Stimulated activated CD8-positive, alpha-beta memory T cell treated with anti-CD3 and anti-CD28 coated beads, Interleukin-12 subunit alpha, Interleukin-12 subunit beta, amount 100 ng/mL, for 1 hour (primary cell): ENCODE measurements at places on chromosomes 13 and 19.

- no peak for DNase-seq
Measured at GRCh38 chr13:46620471-46620870, 67.5 kb downstream of the LRCH1 start.

- DNase-seq = no peak
Measured at GRCh38 chr13:78033509-78033908, 114.9 kb upstream of the EDNRB start.

- no peak for DNase-seq
Measured at GRCh38 chr13:73872397-73872796, 261.8 kb downstream of the KLF12 start.

DNA sequence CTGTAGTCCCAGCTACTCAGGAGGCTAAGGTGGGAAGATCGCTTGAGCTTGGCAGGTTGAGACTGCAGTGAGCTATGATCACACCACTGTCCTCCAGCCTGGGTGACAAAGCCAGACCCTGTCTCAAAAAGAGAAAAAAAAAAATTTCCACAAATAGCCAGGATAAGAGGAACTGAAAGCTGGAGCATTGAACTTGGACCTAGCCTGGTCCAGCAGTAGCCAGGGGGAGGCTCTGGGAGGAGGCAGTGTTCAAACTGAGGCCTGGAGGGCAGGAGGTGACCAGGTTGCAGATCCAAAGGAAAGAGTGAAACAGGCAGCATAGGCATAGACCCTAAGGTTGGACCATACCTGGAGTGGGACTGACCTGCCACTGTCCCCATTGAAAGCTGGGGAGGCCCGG lies 26.9 kb upstream of the PIK3R2 start:
- no peak for DNase-seq

DNA sequence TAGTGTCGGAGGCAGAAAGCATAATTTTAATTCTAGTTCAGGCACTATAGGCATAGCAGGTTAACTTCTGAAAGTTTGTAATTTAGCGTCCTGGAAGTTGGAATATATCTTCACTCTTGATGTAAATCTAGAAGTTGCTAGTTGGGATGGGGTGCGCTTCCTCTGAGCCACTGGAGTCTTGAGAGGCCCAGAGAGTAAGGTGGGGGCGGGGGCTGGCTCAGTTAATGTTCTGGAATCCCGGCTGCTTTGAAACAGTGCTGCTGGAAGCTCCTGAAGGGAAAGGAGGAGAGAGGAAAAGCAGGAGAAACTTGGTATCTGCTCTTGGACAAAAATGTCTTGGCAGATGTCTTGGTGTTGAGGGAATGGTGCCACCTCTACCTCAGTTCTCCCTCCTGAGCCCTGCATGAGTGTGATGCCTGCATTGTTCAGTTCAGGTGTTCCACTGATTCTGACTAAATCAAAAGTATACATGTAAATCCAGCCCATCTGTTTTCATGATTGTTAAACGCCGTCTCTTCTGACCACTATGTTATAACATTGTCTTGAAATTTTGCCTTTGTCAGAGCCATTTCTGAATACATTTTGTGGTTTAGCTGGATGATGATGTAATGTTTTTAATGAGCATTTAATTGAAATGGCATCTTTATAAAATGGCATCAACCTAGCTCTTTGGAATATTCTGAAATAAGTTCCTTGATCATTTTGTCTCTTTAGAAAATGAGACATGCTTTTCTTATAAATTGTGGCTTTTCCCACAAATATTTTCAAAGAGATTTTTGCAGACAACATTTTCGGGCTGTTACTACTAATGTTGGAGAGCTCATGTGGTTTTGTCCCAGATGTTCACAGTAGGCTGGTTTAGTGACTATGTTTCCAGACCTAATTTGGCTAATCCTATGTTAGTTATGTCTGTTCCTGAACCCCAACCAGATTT lies 202.7 kb downstream of the SHISA2 start:
- DNase-seq = no peak

- DNase-seq = no peak
Measured at GRCh38 chr19:40630571-40631160, 29.5 kb downstream of the LTBP4 start.

DNA sequence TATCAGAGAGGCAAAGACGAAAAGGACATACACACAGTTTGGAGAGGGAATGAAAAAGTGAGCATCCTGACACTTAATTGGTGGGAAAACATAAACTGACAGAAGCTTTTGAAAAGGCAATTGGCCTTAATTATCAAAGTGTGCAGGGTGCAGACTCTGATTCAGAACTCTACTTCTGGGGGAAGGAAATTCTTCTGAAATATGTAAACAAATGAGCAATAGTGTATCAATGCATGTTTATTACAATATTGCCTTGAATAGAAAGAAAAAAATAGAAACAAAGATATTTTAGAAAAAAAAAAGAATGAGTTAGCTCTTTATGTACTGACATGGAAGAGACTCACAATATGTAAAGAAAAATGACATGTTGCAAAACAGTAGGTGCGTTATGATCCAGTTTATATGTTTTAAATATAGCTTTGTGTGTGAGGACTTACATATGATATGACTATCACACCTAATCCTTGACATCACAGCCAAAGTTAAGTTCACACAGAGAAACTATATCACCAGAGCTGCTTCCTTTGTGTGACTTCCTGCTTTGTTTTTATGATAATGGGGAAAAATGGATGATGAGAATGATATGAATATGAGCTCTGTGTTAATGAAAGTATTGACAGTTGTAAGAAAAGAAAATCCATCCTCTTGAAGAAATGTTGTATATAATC lies 182.4 kb downstream of the KCTD12 start:
- no peak for DNase-seq

DNA sequence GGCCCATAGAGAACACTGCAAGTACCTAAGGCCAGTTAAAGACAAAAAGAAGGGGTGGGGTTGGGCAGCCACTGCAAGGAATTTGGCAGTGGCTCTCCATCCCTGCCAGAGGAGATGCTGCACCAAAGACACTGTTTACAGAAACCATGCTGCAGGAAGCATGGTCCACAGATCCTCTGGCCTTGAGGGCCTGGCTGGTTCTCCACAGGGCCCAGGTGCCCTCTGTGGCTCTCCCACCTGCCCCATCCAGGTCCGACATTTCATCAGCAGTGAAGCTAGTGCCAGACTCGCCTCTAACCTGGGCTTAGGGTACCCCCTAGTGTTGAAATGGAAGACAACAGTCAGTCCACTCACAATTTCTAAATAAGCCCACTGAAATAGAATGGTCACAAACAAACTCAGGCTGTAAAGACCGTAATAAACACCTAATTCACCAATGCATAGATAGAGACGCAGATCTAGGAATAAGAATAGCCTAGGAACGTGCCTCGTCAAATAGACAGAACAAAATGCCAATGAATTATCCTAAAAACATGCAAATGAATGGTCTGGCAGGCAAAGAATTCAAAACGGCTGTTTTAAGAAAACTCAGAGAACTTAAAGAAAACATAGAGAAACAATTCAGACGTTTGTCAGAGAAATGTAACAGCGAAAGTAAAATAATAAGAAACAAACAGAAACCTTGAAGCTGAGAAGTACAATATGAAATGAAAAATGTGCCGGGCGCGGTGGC lies 23.3 kb downstream of the LYPD4 start:
- peak; percentile 9 for DNase-seq

GRCh38 chr13:34416971-34417380 lies 525.1 kb upstream of the NBEA start:
- DNase-seq = no peak
